ENCODE measurements at places on chromosomes 6 and 20. TPM values are rescaled to one million over a fixed set of nuclear protein-coding genes. Genes with fewer than 3 reads are reported as not detected.

DEFB132 gene
- not detected for total RNA-seq

SLPI gene
- 132 TPM for total RNA-seq

ABRACL gene
- 98.5 TPM for total RNA-seq

SLC35A1 gene
- total RNA-seq, result 52.0 TPM

IRF4 gene
- 4.5 TPM for total RNA-seq

RSPO3 gene
- total RNA-seq, result 9.1 TPM

MYCT1 gene
- total RNA-seq, result 6.2 TPM

FOXS1 gene
- not detected for total RNA-seq

RFX6 gene
- 0.25 TPM for total RNA-seq

RIPPLY2 gene
- 1.3 TPM for total RNA-seq

ITPA gene
- 44.7 TPM for total RNA-seq

GFOD1 gene
- total RNA-seq, result 13.2 TPM

PGC gene
- not detected for total RNA-seq

WFDC9 gene
- total RNA-seq, result not detected

E2F1 gene
- total RNA-seq, result 8.2 TPM

SIRPD gene
- total RNA-seq, result not detected

HSPA12B gene
- 5.9 TPM for total RNA-seq

MICA gene
- total RNA-seq, result 18.1 TPM

TCF21 gene
- 1.9 TPM for total RNA-seq

HLA-DPA1 gene
- 62.0 TPM for total RNA-seq

HFE gene
- total RNA-seq, result 12.0 TPM

CAGE1 gene
- not detected for total RNA-seq

PACRG gene
- total RNA-seq, result 1.5 TPM

RCAN2 gene
- 5.1 TPM for total RNA-seq

ADGRF5 gene
- 3.9 TPM for total RNA-seq

SPEF1 gene
- not detected for total RNA-seq

IFNGR1 gene
- total RNA-seq, result 77.1 TPM

PPP1R3D gene
- total RNA-seq, result 5.9 TPM

BCLAF1 gene
- total RNA-seq, result 130 TPM

SSTR4 gene
- total RNA-seq, result not detected

OXT gene
- not detected for total RNA-seq

TINAG gene
- total RNA-seq, result 55.5 TPM

THBS2 gene
- 39.1 TPM for total RNA-seq

SLC17A9 gene
- total RNA-seq, result 22.2 TPM

PMEPA1 gene
- total RNA-seq, result 23.5 TPM
